ENCODE measurements at places on chromosomes 3 and 15. TPM values are rescaled to one million over a fixed set of nuclear protein-coding genes. Genes with fewer than 3 reads are reported as not detected.

Gene CLEC3B
- 12.4 TPM for total RNA-seq

Gene C3orf33
- total RNA-seq: 8.0 TPM

Gene C2CD4A
- not detected for total RNA-seq

Gene TMEM115
- 28.4 TPM for total RNA-seq

Gene FBXL22
- 1.5 TPM for total RNA-seq

Gene CDHR4
- total RNA-seq: not detected

Gene DUOXA2
- total RNA-seq: not detected

Gene IQCF5
- not detected for total RNA-seq

Gene TBCCD1
- total RNA-seq: 14.0 TPM

Gene DISP2
- 23.3 TPM for total RNA-seq

Gene ERICH6
- total RNA-seq: not detected

Data from dorsolateral prefrontal cortex (tissue), 122 donors.